ENCODE measurements at places on chromosomes 16 and 17.

DNA sequence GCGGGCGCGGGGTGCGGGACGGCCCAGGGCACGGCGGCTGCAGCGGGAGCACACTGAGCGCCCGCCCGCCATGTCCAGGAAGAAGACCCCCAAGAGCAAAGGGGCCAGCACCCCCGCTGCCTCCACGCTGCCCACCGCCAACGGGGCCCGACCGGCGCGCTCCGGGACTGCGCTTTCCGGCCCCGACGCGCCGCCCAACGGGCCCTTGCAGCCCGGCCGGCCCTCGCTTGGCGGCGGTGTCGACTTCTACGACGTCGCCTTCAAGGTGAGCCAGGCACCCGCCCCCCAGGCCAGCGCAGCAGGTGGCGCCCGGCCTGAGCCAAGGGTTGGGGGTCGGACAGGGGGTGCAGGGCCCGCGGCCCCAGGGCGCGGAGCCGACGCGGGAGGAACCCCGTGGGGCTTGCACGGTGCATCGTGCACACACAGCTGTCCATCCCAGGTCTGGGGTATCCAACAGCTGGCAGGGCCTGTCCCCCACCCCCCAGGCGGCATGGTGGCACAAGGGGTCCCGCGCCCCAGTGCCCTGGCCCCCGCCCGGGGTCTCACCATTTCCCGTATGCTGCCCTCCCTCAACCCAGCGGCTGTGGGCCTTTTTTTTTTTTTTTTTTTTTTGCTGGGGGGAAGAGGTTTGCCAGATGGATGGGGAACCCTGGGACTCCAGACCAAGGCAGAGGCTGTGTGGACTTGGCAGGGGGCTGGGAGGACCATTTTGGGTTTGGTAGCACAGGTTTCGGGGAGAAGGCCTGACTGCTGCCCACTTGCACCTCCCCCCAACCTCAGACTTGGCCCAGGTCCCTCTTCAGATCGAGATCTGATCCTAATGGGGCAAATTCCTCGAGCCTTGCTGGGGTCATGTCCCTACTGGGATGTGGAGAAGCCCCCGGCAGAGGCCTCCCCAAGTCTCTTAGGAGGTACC, 547 bp downstream of the RAB26 start:
- peak; percentile 32 for DNase-seq

GRCh38 chr16:588639-588888, 1.3 kb upstream of the RAB40C start:
- DNase-seq = peak; percentile 72

DNA sequence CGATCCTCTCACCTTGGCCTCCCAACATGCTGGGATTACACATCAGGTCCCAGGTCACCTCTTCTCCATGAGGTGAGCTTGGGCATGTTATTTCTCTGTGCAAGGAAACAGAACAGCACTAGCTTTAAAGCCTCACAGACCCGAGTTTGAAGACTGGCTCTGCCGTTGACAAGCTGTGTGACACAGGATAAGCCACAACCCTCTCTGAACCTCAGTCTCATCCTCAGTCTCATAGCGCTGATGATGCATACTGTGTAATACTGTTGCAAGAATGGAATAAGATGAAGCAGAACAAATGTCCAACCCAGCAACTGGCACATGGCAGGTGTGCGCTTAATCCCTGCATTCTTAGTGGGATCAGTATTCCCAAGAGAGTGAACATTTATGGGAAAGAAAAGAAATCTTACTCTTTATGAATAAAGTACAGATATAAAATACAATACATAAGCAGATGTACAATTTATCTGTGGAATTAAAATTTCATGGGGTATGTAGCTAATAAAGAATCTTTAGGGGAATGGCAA, 43.5 kb downstream of the ABAT start:
- no peak for DNase-seq

- DNase-seq = no peak
Observed at GRCh38 chr17:28705074-28705659, 6.5 kb downstream of the PROCA1 start.

DNA sequence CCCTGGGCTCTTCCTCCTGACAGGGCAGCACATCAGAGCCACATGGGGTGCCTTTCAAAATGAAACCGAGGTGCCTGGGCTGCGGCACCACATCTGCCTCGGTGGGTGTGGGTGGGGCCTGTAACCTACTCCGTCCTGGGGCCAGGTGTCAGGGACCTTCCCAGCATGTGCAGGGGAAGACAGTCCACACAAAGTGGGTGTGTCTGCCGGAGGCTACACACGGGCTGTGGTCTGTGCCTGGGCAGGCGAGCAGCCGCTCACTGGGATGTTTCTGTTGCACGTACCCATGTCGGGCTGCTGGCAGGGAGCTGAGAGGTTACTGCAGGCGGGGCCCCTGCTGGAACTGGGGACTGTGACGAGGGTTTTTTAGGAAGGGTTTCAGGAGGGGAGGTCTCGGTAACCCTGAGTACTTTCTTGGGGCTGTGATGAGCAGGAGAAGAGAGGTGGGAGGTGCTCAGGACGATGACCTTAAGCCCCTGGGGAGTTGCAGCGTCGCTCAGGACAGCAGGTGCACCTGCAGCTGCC, 351.2 kb downstream of the SEC14L1 start:
- no peak for DNase-seq

- DNase-seq = peak; percentile 29
Observed at GRCh38 chr16:74724820-74725549, 24.3 kb upstream of the MLKL start.

DNA sequence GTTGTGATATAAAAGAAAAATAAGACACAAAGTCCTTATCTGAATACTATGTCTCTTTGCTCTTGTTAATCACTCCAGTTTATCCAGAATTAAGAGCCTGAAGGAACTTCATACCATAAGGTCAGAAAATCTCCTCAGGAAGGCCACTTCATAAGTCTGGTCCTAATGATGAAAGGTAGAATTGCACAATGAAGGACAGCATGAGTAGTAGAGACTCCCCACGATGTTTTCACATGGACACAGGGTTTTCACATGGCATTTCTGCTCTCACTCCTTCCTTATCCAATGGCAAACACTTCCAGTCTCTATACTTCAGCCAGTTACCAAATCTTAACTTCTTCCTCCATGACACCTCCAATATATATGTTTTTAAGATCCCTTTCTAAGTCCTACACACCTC, 10.2 kb upstream of the C17orf78 start:
- DNase-seq = peak; percentile 45

GRCh38 chr16:2090481-2090776, 42.6 kb downstream of the TSC2 start:
- DNase-seq = no peak

DNA sequence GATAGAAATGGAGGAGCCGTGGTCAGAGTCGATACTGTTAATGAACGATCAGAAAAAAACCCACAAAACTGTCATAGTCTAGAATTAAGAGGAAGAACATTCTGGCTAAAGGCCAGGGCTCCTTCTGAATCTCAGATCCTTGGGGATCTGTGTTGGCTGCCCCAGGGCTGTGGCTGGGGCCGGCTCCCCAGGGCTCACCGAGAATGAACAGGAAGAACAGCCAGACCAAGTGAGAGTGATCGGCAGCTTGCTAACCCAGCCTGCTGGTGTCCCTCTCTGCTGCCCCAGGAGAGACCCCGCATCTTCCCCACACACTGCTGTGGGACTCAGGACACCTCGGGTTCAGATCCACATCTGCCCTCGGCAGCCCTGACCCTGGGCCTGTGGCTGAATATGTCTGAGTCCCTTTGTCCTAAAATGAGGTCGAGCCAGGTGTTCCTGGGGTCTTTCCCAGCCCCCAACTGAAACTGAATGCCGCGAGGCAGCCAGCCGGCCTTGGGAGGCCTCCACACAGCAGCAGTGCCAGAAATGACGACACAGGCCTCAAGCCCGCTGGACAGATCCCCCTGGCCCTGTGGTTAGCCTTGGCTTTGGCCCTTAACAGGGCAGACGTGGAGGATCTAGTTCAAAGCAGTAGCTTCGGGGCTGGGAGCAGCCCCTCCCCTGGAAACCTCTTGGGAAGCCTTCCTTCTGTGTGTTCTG, 23.9 kb upstream of the CLEC18A start:
- DNase-seq = peak; percentile 91

- peak; percentile 68 for DNase-seq
Observed at GRCh38 chr16:67481561-67482232, 740 bp upstream of the ATP6V0D1 start.

- DNase-seq = no peak
Observed at GRCh38 chr17:59362811-59363205, 31.4 kb downstream of the YPEL2 start.

- DNase-seq = no peak
Observed at GRCh38 chr16:17470182-17470907, 415 bp downstream of the XYLT1 start.

- no peak for DNase-seq
Observed at GRCh38 chr16:64077242-64077641, 1044.6 kb downstream of the CDH11 start.

DNA sequence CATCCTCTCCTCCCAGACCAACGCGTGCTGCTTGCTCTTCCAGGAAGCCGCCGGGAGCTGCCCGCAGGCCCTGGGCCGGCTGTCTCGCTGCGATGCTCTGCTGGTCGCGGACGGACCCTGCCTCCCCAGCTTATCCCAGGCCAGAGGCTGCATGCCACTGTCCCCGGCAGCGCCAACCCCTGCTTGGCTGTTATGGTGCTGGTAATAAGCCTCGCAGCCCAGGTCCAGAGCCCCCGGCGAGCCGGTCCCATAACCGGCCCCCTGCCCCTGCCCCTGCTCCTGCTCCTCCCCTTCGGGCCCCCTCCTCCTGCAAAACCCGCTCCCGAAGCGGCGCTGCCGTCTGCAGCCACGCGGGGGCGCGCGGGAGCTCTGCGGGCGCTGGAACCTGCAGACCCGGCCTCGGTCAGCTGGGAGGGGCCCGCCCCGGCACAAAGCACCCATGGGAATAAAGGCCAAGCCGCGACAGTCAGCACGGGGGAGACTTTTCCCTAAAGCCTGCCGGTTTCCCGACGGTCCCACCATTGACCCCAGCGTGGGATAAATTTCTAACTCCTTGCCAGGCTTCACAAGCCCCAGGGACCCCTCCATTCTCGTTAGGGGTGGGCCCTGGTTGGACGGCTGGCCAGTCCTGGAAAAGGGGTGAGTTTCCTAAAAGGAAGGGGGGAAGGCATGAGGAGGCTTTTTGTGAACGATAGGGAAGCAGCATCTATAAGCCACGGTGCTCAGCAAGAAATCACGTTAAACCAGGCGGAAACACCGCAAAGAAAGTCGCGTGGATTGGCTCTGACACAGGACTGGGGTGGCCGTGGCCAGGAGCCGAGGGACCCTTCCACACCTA, 11.2 kb downstream of the ENPP7 start:
- peak; percentile 27 for DNase-seq

- no peak for DNase-seq
Observed at GRCh38 chr17:68273722-68274121, 17.2 kb downstream of the SLC16A6 start.

DNA sequence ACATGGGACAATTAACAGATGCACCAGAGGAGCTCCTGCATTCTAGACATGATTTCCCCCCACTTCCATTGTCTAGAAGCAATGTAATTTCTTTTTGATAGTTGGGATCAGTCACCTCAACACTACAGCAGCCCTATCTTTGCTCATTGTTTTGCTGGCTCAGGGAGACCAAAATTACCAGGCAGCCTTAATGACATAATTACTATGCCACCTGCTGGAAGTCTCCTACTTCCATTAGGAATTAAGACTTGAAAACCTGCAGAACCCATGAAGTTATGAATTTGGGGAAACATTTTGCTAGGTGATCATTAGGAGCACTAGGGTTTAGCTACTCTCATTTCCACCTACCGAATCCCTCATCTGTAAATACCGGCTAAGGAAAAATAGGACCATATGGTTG, 312.0 kb upstream of the CA10 start:
- DNase-seq = no peak
